ENCODE measurements at places on chromosomes 4 and X. TPM values are rescaled to one million over a fixed set of nuclear protein-coding genes. Genes with fewer than 3 reads are reported as not detected.

GRCh38 chr4:114366368-114366767, 232.2 kb upstream of the UGT8 start:
- no peak for DNase-seq

The FAT1 gene
- polyA plus RNA-seq: 210 TPM

The KLHL5 gene
- 39.5 TPM for polyA plus RNA-seq

GRCh38 chr4:70815370-70815769, 24.3 kb downstream of the GRSF1 start:
- no peak for DNase-seq

The NAA11 gene
- polyA plus RNA-seq: not detected

- DNase-seq: no peak
Measured at GRCh38 chr4:149187726-149188125, 627.9 kb downstream of the IQCM start.

DNA sequence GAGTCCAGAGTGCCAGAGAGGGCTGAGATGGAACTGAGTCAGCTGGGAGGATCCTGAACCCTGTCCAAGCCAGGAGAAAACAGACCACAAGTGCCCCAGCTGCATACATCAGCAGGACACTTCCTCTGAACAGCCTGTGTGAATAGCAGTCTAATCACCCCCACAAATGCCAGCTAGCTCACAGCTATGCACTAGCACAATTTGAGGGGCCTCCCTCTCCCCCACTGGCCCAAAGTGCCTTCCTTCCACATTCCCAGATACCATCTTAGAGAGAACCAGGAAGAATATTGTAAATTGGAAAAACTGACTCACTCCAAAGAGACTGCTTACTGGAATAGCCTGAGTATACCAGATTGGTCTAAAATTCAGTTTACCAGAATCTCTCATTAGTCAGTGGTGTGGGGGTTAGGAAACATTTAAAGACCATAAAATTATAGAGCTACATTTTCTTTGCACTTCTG, 292.6 kb upstream of the KLF3 start:
- no peak for DNase-seq

DNA sequence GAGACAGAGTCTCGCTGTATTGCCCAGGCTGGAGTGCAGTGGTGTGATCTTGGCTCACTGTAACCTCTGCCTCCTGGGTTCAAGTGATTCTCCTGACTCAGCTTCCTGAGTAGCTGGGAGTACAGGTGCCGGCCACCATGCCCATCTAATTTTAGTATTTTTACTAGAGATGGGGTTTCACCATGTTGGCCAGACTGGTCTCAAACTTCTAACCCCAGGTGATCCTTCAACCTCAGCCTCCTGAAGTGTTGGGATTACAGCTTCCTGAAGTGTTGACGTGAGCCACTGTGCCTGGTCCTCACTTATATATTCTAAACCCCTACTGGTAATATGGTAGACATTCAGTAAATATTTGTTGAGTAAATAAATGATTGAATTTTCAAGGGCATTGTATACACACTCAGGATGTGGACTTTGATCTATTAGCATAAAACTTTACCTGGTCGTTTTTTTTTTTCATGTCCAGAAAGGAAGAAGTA, 33.0 kb downstream of the MTHFD2L start:
- no peak for DNase-seq

DNA sequence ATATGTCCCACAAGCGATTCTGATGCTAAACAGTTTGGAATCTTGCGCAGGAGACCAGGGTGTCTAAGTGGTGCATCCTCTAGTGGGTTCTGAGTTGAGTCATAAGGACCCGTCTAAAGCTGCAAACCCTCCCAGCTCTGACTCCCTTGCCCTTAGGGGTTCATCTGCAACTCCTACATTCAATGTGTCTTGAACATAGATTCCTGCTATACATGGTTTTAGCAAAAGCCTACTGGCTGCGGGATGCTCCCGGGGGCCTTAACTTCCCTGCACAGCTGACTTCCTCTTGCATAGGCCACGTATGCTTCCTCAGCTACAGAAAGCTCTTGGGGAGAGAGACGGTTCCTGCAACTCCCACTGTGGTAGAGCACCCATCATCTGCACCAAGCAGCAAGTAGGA, 236.7 kb downstream of the EVC2 start:
- DNase-seq: no peak

- DNase-seq: no peak
Measured at GRCh38 chrX:132071254-132071653, 48.2 kb downstream of the STK26 start.

DNA sequence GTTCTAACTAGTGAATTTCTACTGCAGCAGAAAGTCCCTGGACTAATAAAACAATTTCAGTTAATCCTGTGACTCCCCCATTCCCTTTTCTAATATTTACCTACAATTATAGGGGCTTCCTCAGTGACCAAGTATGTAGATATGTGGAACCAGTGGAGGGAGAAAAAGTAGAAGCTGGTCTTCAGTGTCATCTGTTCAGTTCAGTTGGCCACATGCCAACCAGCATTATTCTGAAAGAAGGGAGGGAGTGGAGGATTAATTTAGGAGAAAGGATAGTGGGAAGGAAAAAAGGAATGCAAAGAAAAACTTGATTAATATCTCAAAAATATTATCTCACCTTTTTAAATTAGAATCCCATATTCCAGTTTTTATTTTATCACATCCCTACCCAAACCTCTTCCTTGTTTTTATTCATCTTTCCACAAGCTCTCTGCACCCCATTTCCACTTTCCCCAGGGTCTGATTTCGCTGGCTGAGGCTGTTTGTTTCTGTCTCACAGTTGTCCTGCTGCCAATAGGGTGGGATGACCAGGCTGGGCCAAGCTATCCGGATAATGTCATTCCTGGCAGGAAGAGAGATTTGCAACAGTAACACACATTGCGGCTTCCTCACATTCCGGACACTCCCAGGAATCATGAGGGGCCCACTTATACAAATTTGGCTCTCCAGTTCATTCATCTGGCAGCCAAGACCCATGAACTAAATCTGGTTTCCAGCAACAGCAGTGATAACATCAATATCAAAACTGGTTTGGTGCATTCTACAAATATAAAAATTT, 24.6 kb upstream of the ANTXR2 start:
- no peak for DNase-seq

DNA sequence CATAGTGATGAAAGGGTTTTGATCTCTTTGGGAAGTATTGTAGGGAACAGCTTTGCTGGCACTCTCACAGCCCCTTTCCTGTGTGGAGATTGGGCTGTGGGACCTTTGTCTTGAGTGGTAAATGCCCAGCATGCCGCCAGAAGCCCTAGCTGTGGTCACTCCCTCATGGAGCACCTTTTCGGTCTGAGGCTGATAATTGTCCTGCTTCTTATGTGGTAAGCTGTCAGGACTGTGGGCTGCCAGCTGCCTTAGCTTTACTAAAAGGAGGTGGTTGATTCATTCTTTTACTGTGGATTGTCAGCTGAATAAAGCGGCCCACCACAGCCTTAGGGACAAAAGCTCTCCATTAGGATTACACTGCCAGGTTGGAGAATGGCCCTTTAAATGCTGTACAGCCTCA, 7.1 kb downstream of the PASD1 start:
- no peak for DNase-seq

DNA sequence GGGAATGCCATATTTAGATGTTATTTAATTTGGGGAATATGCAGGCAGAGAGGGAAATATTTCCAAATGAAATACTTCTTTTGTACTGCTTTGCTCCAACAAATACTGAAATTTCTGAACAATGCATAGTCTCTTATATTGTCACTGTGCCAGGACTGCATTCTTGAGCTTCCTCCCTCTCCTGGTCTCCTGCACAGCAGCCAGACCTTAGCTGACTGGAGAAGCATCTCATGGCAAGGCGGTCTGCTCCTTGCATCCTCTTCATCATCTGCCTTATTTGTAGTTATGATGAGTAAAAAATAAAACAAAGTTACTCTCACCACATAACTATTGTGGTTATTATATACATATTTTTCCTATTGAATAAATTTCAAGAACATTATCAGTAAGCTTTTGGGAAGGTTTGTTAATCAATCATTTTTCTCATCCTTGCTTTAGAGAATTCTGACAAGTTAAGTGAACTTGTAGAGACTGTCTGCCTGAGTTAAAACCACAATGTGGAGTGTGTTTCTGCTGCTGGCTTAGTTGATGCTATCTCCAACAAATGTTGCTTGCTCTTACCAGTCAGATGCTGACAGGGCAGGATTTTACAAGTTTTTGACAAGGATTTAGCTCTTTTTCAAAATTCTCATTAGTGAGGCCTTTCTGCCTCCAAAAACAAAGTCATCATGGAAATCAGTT, 153.6 kb downstream of the SOWAHB start:
- DNase-seq: no peak

The CENPE gene
- 12.4 TPM for polyA plus RNA-seq

DNA sequence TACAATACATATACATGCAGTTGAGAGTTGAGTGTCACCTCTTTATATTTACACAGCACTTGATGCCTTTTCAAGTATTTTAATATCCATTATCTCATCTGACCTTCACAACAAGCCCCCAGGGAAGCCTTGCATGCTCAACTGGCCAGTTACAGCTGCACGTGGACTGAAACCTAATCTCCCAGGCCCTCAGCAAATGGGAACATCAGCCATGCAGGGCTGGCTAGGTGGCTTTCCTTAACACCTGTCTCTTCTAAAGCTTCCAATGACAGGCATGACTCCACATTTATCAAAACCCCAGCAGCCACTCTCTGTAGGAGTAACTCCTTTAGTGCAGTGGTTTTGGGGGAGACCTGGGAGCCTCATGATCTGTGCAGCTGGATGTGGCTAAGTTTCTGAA, 56.4 kb downstream of the PHKA2 start:
- no peak for DNase-seq

Measured in left renal cortex interstitium (tissue), 4 donors.